ENCODE measurements at places on chromosomes 11 and 22.

DNA sequence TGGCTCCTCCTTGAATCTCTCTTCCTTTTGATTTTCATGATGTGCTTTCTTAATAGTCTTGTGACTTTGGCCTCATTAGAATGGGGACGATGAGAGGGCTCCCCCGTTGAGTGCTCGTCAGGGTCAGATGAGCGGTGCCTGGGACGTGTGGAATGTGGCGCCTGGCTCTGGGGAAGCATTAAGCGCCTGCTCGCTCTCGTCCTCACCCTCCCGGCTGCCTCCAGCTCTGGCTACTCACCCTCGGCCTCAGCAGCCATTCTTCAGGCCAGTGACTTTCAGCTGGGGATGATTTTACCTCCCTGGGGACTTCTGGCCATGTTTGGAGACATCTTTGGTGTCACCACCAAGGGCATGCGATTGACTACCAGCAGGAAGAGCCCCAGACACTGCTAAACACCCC, 69.7 kb downstream of the RPS6KA4 start:
- DNase-seq: no peak

- DNase-seq: no peak
These were observed 27.2 kb downstream of the ARHGEF12 start for GRCh38 chr11:120363436-120363835.

DNA sequence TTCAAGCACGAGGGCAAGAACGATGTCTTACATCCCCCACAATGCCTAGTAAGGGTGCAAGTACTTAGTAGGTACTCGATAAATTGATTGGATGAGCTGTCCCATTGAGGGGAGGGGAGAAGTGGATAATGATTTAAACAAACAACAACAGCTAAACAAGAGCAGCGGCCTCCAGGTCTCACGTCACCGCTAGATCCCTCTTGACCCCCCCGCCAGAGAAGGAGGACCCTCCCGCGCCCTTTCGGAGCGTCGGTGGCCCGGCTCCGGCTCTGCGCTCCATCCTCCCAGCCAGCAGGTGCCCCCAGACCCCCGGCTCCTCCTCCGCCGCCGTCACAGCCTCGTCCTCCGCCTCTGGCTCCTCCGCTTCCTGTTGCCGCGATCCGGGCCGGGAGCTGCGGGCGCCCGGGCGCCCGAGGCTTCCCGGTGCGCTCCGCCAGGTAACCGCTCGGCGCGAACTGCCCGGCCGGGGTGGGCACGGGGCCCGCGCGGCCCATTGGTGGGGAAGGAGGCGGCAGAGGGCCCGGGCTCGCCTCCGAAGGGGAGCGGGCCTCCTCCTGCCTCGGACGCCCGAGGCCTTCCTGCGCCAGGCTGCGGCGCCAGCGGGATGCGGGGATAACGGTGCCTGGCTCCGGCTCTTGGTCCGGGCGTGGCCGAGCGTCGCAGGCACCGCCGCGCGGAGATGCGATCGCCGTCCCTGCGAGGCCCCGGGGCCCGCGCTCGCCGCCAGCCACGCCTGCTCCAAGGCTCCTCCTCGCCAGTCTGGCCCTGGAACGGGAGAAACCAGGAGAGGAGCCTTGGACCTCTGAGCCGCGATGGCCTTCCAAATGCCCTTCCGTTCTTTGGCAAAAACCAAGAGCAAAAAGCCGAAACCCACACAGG, at the start of gene TLCD5:
TSS of gene TLCD5 (plus strand) at position 368 of the 879 bp plus-strand sequence. CDS start 2,143 bp downstream, outside the sequence.
- peak; percentile 67 for DNase-seq

DNA sequence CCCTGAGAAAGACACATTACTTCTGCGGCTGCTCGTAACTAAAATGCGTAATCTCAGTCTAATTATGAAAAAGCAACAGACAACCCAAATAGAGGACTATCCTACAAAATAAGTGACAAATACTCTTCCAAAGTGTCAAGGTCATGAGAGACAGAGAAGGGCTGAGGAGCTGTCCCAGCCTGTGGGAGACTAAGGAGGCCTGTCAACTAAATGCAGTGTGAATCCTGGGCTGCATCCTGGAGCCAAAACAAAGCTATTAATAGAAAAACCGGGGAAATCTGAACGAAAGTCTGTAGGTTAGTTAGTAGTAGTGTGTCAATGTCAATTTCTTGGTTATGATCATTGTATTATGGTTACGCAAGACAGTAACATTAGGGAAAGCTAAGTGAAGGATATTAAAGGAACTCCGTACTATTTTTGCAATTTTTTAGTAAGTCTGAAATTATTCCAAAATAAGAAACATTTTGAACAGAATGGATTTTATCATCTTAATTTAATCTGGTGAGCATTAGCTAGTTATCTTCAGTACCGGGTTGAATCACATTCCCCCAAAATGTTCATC, 39.8 kb upstream of the SLC35C1 start:
- DNase-seq: no peak

- DNase-seq: no peak
These were observed 19.9 kb upstream of the EMSY start for GRCh38 chr11:76424891-76425290.

DNA sequence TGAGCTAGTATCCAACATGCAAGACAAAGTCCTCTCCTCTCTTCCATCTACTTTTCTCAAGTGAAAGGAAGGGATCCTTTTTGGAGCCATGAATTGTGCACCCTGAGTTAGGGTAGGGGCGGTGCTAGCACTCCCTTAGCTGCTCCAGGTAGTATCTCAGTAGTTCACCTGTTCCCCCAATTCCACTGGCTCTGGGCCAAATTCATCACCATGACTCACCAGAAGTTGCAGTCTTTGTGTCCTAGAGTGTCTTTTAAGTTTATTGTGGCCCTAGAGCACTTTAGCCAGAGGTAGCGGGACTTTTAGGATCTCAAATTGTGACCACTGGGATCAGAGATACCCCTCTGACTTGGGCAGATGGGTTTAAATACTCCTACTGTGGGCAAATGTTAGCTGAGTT, 398.6 kb upstream of the ANO5 start:
- DNase-seq: no peak

GRCh38 chr22:47376322-47376700, 613.9 kb downstream of the TBC1D22A start:
- no peak for DNase-seq

DNA sequence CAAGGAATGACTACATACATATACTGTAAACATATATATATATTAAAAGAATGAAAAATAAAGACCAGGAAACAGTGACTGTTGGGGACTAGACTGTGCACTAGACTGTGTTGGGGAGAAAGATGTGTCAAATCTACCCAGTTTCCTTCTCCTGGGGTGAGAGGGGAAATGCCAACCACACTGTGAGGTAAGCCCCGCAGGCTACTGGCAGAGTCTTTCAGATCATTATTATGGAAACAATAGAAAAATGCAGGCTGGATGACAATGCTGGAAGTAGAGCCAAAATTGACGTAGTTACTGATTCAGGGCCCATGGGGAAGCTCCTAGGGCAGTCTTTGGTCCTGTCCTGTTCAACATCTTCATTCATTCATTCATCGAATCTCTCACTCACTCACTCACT, 101.4 kb downstream of the C11orf58 start:
- no peak for DNase-seq

DNA sequence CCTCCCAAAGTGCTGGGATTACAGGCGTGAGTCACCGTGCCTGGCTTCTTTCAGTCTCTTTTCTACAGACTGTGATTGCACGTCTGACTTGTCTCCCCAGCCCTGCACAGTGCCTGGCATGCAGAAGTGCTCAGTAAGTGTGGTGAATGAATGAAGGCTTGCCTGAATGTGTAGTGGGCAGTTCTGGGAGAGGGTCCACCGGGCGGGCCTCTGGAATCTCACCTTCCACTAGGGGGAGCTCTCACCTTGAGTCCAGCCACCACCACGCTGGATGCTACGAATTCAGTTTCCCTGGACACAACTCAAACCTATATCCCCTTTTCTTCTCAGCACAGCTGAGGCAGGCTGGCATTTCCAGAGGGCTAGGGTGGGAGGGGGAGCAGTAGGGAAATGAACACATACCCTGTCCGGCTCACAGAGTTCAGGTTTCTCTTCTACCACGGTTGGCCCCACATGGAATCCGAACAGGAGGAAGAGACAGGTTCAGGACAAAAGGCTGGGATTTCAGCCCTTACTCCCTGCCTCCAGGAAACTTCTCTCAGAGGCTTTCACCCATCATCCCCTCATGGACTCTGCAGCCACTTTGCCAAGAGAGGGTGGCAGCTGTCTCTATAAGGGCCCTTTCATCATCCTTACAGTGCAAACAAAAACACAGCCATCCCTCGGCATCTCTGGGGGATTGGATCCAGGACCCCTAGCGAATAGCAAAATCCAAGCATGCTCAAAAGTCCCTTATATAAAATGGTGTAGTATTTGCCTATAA, 86.8 kb downstream of the NECTIN1 start:
- peak; percentile 7 for DNase-seq

DNA sequence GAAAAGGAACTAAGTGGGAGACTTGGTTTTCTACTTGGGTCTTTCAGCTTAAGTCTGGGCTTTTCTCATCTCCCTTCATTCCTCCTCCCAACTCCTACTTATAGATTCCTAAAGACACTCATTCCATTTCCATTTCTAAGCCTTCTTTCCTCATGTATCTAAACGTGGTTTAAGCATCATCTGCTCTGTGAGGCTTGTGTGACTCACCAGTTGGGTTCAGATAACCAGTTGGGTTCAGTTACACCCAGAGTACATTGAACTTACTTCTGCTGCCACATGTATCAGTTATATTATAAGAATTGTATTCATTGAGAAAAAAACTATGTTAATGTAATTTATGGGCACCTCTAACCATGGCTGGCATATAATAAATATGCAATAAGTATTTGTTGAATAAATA, 831.2 kb upstream of the CCDC90B start:
- DNase-seq: peak; percentile 18

DNA sequence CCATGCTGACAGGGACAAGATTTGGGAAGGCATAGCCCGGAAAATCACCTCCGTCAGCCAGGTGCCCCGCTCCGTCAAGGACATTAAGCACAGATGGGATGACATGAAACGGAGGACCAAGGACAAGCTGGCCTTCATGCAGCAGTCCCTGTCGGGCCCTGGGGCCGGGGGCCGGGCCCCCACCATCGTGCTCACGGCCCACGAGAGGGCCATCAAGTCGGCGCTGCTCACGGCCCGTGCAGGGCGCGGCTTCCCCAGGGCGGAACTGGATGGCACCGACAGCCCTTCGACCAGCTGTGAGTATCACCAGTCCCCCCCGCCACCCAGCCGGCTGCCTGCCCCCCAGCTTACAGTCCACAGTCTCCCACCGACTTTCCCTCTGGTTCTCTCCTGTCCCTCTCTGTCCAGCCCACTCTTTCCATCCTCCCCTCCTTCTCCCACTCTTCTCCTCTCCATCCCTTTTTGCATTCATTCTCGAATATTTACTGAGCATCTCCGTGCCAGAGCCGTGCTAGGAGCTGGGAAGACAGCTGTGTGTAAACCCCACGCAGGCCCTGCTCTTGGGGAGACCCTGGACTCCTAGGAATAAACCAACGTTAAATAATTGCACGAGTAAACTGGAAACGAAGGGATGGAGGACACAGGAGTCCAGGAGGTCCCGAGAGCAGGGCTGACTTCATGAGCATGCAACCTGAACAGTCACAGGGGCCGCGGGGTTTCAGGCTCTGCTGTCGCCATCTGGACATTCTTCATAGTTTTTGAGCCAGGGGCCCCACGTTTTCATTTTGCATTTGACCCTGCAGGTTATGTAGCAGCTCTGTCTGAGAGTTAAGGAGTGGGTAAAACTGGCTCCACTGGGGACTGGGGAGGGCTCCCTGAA, 62.8 kb downstream of the PRDM11 start:
- DNase-seq: no peak

DNA sequence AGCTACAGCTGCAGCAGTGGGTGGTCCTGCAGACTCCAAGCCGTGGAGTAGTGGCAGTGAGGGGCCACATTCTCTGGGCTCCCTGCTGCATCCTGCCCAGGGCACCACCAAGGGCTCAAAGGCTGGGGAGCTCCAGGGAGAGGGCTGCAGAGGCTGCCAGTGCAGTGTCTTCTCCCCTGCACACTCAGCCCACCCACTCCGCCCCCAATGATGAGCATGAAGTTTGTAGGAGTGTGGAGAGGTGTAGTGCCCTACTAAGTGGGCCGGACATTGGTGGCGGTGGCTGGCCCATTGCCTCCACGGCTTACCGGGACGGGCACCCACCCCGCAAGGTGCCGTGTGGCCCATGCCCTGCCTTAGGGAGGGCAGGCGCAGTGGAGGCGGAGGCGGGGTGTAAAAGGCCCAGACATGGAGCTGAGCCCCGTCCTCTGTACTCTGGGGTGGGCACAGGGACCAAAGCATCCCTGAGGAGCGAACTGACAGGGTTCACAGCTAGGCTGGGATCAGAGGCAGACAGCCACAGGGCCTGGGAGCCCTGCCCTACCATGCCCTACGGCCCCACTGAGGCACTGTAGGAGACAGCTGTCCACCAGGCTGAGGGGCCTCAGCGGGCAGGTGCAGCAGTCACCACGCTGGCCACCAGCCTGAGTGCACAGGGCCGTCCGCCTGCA, 18.9 kb downstream of the ARVCF start:
- DNase-seq: no peak

DNA sequence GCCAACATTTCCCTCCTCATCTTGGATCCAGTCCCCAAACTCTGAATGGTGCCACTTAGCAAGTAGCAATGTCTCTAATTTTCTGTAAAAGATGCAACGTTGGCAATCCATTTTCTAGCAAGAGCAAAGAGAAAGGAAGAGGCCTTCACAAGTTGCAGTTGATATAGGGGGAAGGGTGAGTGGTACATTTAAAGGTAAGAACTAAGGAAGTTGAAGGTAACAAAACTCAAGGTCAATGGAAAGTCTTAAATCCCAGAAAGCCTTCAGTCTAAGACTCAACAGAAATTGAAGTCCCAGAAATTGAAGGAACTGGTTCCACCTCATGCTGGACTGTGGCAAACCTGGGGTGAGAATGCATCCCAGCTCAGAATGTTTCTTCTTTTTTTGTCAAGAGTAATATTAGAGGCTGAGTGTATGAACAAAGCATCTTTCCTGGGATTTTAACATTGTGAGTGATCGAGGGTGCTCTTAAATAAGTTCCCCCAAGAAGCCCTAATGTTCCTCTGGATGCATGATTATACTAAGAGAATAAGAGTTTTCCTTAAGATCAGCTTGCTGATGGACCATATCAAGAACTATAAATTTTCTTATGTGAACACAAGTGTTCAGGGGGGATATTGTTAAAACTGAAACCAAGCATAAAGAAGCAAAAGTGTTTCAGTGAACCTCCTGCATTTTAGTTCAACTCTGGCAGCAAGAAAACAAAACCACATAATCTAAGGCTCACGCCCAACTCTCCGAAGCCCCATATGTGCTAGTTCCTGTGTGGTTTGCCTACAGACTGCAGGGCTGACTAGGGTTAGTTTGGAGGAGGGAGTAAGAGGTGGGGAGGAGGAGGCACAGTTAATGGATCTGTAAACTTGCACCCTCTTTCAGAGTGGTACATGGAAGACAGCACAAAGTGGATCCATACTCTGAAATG, at the start of gene GRAP2:
TSS of gene GRAP2 (plus strand) at position 779 of the 922 bp plus-strand sequence. CDS start 46,023 bp downstream, outside the sequence.
- DNase-seq: no peak

All from fibroblast of upper back skin (primary cell).